ENCODE measurements at places on chromosomes 5 and 9.

- DNase-seq: no peak
Observed at GRCh38 chr9:71353720-71354119, 232.3 kb upstream of the TRPM3 start.

DNA sequence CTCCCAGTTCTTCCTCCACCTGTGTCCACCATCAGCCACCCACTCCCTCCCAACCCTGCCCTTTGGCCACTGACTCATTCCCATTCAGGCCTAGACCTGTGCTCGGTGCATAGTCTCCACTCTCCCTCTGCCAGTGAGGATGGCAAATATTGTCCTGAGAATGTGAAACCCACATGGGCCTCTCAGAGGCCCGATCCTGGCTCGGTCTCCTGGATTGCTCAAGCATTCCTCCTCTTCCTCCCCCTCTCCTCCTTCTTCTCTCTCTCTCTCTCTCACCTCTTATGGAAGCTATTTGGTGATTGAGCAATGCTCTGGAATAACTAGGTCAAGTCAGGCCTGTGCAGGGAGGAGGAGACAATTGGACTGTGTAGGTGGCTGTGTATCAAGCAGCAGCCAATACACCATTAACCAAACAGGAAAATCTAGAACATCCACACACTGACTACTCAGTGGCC, 99.9 kb downstream of the KLF4 start:
- DNase-seq: no peak

DNA sequence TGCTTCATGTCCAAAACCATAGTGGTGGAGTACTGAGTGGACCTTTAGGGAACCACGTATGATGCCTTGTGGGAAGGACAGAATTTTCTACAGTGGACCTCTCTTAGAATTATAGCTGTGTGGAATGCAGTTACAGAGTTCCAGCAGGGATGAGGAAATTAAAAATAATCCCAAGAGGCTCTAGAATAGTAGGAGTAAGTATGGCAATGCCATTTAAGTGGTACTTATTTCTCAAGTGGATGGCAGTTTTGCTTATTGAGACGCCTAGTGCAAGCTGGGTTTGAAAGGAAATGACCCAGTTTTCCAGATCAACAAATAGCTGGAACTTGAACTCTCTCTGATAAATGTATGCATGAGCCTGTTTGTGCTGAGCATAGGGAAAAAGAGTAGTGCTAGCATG, 431.6 kb downstream of the PRR16 start:
- DNase-seq: no peak

GRCh38 chr9:101562966-101563365, 29.3 kb downstream of the RNF20 start:
- no peak for DNase-seq

DNA sequence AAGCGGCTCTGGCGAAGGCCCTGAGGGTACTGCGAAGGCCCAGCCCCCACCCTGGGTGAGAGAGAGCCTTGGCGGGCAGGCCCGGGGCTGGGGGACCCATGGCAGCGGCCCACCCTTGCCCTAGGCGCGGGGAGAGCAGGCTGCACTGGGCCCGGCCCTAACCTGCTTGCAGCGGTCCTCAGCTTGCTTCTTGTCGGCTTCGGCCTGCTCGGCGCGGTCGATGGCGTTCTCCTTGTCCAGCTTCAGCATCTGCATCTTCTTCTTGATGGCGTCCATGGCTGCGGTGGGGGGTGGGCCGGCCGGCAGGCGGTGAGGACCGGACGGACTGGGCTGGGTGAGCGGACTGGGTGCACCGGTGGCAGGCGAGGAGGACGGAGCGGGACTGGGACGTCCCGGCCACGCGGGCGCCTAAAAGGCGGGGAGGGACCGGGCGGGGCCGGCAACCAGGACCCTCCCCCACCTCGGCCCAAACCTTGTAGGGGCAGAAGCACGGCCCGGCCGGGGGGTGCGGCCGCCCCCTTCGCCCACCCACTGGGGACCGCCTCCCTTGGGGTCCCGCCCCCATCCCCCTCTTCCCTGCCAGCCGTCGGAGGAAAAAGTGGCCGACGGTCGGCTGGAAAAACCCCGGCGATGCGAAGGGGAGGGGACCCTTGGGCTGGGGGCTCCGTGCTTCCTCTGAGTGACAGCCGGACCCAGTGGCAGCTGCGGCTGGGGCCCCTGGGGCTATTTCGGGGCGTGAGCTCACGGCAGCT, at the start of gene TPM2:
Gene TPM2 (minus strand): TSS at position 384 of the 752 bp plus-strand sequence. CDS start 108 bp downstream, at position 276.
- DNase-seq: no peak

DNA sequence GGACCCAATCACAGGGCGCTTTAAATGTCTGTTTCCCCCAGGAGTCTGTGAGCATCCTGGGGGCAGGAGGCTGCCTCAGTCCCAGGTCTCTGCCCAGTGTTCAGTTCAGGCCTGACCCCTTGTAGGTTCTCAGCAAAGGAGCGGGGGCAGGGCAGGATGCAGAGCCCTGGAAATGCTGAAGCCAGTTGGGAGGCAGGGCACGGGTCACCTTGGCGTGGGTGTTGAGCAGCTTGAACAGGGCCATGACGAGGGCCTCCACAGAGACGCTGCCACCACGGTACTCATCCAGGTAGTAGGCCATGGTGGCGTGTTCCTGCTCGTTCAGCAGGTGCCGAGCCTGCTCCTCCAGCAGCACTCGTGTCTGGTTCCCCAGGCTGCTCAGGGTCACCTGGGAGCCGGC, 36.3 kb upstream of the AKNA start:
- no peak for DNase-seq

GRCh38 chr5:72121052-72121779, 13.9 kb downstream of the MAP1B start:
- no peak for DNase-seq

DNA sequence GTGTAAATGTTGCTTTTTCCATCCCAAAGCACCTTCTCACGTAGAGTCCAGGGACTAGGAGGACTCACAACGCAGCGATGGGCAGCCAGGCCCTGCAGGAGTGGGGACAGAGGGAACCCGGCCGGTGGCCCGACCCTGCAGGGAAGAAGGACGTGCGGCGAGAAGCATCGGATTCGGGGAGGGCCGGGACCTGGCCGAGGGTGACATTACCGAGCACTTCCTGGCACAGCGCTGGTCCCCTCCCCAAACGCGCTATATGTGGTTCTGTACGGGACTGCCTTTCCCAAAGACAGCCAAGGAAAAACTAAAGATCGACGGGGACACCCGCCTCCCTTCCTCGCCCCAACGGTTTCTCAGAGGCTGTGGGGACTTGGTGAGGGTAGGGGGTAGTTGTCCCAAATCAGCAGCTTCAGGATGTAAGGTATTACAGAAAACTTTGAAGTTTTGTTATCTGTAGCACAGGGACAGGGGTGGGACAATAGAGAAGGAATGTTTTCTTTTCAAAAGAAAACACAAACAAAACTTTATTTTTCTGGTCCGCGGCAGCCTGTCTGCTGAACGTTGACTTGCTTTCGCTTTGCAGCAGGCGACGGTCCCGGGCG, 887 bp upstream of the MAP3K1 start:
- no peak for DNase-seq

GRCh38 chr5:73867345-73868335, 241.6 kb downstream of the ARHGEF28 start:
- DNase-seq: no peak

DNA sequence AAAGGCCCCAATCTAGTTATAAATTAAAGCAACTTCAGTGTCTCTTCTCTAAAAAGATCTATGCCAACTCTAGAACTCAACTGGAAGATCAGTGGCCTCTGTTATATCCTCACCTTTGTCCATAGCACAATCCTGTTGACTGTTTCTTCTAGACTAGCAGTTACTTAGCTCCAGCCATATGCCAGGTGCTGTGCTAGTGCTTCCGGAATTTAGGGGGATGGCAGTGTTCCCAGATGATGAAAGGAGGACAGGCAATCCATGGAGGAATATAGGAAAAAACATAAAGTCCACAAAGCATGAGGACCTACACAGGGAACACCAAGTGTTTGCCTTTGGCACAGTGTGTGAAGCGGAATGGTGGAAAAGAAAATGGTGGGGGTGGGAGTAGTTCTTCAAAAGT, 214.3 kb downstream of the MAPKAP1 start:
- no peak for DNase-seq

All from stimulated activated CD8-positive, alpha-beta memory T cell treated with anti-CD3 and anti-CD28 coated beads, Interleukin-4, amount 100 ng/mL, for 1 hour (primary cell).